Right renal cortex interstitium (tissue), 3 donors: ENCODE measurements at places on chromosomes 12 and 14.

- DNase-seq, result no peak
These were observed 172.4 kb downstream of the EMP1 start for GRCh38 chr12:13368971-13369370.

DNA sequence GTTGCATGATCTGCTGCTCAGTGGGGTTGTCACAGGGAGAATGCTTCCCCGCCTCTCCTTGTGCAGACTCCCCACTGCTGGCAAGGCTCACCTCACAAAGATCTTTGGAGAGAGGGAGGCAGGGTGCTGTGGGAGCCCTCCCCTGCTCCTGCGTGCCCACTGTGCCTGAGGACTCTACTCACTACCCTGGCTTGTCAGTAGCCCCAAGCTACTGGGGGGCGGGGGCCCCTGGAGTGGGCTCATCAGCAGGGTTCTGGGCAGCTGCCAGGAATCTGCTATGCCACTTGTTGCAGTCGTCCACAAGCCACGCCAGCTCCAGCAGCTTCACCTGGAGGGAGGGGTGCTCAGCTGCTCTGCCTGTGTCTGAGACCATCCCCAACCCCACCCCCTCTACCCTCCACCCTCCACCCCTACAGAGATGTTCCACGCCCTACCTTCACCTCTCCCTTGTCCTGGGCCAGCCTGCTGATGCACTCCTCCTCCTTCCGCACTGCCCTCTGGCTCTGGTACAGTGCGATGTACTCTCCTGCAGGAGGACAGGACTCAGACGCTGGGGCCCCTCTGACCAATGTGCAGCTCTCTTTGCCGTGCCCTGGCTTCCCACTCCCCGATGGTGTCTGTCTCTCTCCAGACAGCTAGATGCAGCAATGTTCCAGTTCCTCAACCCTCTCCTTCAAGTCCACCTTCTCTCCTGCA lies 14.2 kb upstream of the BLTP3B start:
- no peak for DNase-seq

DNA sequence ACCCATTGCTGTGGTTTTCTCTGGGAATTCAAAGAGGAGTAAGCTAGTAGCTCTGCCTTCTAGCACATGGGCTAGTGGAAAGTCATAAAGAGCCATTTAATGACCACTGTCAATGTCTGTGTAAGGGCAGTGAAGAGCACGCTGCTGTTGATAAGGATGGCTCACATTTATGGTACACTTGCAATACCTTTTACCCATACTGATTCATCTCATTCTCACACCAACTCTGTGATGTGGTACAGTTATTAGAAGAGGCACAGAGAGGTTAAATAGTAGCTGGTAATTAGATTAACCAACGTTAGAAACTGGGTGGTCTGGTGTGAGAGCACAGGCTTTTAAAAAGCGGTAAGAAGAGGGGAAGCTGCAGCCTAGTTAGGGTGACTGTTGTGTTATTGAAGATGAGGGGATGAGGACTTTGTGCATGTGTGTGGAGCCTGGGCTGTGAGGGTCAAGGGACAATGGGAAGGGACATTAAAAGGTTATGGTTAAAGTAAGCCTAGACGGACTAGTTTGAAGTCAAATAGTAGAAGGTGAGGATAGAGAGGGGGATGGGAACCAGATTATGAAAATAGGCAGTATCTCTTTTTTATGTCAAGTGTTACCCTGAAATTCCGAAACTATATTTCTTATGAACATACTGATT lies 25.2 kb downstream of the RASSF3 start:
- DNase-seq, result no peak

DNA sequence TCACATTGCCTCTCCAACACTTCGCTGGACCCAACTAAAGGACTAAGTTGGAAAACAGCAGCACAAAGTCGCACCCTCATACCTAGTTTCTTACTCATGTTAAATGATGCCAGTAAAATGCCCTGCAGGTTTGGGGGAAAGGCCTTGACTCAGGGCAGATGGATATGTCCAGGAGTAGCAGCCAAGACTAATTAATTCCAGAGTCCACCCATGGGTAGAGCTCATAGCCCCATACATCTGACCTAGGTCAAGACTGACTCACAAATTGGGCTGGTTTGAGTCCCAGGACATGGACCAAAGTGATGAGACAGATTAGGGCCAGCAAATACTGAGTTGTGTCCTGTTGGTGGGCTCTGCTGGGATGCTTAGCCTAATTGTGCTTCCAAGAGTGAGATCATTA lies 224.0 kb upstream of the BTG1 start:
- DNase-seq, result no peak

DNA sequence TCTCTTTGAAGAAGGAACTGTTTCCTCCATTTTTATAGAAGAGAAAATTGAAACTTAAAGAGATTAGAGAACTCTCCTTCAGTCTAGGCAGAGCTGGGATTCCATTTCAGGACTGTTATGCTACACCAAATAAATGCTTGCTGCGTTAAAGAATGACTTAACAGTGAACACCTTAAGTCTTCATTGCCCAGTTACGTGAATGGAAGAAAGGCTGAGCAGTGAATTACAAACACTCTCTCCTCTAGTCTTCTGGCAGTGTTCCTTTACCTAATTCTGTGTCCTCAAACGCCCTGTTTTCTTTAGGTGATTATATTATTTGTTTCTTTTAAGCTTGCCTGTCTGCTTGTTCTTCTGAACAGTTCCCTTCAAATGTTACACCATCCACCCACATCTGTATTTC lies 59.7 kb downstream of the RCOR1 start:
- DNase-seq, result no peak

DNA sequence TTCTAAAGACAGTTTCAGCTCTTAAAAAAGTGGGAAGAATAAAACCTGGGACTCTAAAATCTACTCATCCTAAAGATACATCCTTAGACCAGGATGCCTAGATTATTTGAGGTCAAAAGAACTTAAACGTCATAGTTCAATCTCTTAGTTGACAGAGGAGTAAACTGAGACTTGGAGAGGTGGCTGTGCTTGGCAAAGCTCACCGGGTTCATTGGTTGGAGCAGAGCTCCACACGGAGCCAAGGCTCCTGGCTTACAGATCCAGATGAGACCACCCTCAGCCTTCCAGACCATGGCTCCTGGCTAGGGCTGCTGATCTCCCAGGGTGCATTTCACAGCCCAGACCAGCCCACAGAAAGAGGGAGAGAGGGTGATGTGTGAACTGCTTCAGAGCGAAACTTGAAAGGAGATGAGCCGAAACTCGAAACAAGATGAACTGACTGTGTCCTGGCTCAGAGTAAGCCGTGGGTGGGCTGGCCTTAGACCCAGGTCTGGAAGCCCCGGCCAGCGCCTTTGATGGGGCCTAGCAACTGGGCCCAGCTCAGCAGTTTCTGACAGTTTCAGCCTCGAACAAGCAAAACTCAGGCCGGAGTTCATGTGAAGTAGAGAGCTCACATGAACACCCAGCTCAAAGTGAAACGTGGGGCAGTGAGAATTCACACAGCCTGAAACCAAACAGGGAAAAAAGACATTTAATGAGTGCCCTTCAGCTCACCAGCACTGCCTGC lies 1044.8 kb downstream of the BCL11B start:
- no peak for DNase-seq

DNA sequence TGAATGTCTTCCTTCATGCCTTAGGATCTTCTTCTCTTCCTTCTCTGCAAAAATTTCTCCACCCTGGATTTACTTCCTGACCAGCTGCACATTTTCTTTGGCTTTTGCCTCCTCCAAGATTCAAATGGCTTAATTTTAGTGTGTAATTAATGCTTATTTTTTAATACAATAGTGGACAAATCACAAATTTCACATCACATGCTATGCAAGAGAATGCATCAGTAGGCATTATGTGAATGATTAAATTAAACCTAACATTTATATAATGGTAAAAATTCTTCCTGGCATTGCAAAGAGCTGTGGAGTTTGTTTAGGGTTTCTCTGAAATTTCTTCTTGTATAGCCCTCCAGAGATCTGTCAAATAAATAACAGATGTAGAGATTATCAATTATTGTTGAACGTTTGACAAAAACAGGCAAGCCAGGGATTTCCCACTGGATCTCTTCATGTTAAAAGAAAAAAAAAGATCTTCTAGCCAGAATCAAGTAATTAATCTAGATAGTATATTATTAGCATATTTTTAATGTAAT lies 84.4 kb downstream of the NAV3 start:
- DNase-seq, result no peak

- DNase-seq, result no peak
These were observed 19.5 kb downstream of the ANO6 start for GRCh38 chr12:45235087-45236025.
